IPS-NIHi11 (cell line): ENCODE measurements at places on chromosomes 12 and 14.

- no peak for DNase-seq
Measured at GRCh38 chr12:121673013-121673511, 3.6 kb upstream of the MORN3 start.

DNA sequence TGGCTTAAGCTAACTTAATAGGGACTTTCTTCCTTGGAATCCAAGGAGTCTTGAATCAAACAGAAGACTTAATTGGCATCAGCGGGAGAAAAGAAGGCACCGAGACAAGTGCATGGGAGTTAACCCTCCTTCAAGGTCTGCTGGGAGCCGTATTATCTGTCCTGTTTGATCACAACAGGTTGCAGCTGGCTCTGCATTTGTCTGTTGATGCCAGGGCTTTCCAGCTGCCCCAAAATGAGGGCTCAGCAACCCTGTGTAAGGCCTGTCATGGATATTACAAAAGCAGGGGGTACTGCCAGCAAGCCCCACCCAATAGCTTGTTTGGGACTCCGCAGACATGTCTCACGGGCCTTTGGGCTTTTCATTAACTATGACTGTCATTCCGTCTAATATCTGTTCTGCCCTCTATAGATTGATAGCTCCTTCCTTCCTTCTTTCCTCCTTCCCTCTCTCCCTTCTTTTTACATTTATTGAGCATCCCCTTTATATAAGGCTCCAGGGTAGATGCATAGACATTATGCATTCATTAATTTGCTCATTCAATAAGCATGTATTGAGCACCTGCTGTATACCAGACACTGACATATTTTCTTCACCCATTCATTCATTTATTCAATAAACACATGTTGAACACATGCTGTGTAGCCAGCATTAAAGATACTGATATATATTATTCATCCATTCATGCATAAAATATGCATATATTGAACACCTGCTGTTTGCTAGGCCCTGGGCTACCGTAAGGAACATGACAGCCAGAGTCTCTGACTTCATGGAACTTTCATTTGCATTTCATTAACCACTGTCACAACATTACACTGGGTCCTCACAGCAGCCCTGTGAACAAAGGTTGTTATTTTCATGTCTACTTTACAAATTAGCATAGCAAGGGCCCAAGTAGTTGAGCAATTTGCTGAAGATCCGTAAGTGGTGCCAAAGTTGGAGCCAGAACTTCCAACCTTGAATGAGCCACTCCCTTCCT, 56.2 kb downstream of the SVOP start:
- no peak for DNase-seq

- no peak for DNase-seq
Measured at GRCh38 chr12:109444259-109444658, 32.8 kb downstream of the KCTD10 start.

GRCh38 chr14:22977684-22978486, 4.5 kb downstream of the AJUBA start:
- DNase-seq, result peak; percentile 89

- DNase-seq, result no peak
Measured at GRCh38 chr12:119012179-119012578, 30.8 kb downstream of the SRRM4 start.

DNA sequence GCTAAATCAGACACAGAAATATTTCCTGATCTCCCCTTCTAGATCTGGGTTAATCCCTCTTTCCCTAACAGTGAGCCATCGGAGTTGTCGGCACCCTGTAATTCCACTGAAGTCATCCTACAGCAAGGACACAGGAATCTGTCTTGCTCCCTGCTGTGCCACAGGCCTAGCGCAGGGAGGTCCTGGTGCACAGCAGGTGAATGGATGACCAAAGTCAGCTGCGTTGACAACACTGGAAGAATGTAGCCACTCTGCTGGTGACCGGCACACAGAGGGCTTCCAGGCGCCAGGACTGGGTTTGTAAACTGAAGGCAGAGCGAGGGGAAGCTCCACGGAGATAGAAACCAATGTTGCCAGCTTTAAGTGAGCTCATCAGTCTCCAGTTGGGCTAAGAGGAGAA, 23.6 kb downstream of the TMEM229B start:
- DNase-seq, result no peak

DNA sequence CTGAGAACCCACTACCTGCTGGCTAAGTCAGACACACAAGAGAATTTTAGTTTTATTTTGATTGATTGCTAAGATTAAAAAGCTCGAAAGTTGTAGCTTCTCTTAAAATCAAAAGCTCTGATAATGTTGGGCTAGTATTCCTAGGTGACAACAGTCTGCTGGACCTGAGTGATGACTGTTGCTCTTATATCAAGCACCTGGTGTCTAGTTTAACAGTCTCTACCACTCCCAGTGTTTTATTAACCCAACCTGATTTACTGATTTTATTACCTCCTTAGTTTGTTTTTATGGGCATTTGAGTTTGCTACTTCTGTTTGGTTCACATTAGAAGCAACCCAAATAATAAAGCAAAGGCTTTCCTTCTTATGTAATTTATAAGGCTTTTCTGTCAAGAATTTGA, 41.8 kb downstream of the ATP6V1D start:
- DNase-seq, result no peak

DNA sequence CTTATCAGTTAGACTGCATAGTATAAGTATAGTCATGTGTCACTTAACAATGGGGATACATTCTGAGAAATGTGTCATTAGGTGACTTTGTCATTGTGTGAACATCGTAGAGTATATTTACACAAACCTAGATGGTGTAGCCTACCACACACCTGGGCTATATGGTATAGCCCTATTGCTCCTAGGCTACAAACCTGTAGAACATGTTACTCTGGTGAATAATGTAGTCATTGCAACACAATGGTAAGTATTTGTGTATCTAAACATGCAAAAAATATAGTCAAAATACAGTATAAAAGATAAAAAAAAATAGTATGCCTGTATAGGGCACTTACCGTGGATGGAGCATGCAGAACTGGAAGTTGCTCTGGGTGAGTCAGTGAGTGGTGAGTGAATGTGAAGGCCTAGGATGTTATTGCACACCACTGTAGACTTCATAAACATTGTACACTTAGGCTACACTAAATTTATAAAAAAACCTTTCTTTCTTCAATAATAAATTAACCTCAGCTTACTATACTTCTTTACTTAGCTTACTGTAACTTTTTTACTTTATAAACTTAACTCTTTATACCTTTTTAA, 40.3 kb upstream of the ANKS1B start:
- no peak for DNase-seq

DNA sequence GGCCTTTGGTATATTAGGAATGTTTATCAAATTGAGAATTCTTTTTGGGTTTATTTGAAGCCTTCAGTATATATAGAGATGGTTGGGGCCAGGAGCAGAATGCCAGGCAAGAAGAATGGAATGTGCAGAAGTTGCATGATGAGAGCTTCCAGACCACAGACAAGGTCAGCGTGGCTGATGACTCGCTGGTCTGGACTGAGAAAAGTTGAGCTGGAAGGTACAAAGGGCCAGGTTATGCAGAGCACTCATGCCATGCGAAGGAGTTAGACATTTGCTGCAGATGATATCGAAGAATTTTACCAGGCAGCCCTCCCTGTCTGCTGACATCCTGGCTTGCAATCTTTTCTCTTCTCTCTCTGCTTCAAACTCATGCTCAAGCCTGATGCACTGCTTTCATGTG, 196.2 kb upstream of the ARHGAP5 start:
- DNase-seq, result peak; percentile 10

DNA sequence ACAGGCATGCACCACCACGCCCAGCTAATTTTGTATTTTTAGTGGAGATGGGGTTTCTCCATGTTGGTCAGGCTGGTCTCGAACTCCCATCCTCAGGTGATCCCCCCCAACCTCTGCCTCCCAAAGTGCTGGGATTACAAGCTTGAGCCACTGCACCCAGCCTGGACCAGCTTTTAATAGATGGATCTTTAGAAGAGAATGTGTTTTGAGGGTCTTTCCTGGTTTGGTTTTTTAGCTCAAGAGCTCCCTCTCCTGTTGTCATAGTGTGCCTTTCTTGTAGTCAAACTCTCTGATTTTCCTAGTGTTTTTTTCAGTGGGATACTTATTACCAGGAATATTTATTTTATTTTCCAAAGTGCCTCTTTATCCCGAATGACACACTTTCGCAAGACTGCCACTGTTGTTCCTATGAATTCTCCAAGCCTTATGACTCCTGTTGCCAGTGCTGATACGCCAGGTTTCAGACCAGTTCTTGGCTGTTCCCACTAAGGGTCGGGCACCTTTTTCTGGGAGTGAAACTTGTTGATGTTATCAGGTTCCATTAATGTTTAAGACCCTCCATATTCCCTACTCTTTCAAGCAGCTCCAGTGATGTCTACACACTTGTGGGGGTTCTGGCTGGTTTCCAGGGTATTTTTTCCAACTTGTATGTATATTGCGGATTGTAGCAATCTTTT, 31.5 kb upstream of the LIMA1 start:
- DNase-seq, result peak; percentile 68

GRCh38 chr12:1646569-1647284, 17.7 kb downstream of the WNT5B start:
- no peak for DNase-seq

- no peak for DNase-seq
Measured at GRCh38 chr12:131222329-131223139, 268.8 kb downstream of the ADGRD1 start.

GRCh38 chr14:99052467-99052866, 219.5 kb downstream of the BCL11B start:
- no peak for DNase-seq

GRCh38 chr14:54781961-54782750, 120.5 kb downstream of the GCH1 start:
- no peak for DNase-seq

- no peak for DNase-seq
Measured at GRCh38 chr12:93199831-93200236, 177.9 kb upstream of the NUDT4 start.

GRCh38 chr12:62113366-62114011, 146.7 kb upstream of the USP15 start:
- no peak for DNase-seq

- DNase-seq, result no peak
Measured at GRCh38 chr14:39229601-39230110, 4.1 kb upstream of the MIA2 start.

GRCh38 chr12:57563358-57563757, 13.5 kb downstream of the KIF5A start:
- no peak for DNase-seq

GRCh38 chr12:13887779-13888388, 93.5 kb downstream of the GRIN2B start:
- no peak for DNase-seq

DNA sequence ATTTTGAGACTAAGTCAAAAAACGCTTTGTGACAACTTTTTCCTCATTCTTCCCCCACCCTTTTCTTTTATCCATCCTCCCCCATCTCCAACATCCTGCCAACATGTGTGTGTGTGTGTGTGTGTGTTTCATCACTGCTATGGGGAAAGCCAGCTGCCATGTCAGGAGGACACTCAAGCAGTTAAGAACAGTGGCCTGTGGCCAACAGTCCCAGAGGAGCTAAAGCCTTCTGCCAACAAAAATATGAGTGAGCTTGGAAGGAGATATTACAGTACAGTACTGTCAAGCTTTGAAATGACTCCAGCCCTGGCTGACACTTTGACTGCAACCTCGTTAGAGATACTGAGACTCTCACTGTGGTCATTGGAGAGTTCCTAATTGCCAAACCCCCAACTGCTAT, 5.0 kb upstream of the CSRP2 start:
- no peak for DNase-seq

DNA sequence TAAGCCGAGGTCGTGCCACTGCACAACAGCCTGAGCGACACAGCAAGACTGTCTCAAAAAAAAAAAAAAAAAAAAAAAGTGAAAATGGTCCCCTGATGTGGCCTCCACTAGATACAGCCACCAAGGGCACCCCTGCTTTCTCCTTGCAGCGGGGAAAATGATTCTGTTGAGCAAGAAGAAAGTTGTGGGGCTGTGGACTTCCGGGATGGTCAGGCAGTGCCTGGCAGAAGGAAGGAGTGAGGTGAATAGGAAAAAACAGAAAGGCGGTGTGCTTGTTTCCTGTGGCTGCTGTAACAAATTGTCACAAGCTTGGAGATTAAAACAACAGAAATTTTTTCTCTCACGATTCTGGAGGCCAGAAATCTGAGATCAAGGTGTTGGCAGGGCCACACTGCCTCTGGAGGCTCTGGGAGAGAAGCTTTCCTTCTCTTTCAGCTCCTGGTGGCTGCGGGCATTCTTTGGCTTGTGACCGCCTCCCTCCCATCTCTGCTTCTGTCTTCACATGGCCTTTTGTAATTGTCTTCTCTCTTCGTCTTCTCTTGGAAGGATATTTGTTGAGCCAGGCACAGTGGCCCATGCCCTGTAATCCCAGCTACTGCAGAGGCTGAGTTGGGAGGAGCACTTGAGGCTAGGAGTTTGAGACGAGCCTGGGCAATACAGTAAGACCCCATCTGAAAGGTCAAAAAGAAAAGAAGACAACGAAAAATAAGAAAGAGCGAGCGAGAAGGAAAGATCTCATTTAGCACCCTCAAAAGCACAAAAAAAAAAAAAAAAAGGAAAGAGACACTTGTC, 116.6 kb upstream of the MED13L start:
- DNase-seq, result no peak

- no peak for DNase-seq
Measured at GRCh38 chr14:103536693-103537092, 7.7 kb downstream of the TRMT61A start.

DNA sequence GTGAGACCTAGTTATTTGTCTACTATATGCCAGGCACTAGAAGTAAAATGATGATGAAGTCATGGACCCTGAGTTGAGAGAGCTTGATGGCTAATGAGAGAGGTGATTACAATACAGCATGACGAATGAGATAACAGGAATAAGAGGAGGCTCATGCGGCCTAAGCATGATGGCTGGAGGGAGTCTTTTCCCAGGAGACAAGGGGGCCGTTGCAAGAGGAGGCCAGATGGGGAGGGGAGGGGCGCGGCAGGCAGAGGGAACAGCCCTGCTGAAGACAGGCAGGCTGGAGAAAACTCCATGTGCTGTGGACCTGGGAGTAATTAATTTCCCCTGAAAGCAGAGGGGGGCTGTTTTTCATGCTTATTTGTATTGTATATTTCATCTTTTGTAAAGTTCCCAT, 144.7 kb upstream of the RFLNA start:
- no peak for DNase-seq

- no peak for DNase-seq
Measured at GRCh38 chr14:101884089-101884933, 80.1 kb upstream of the DYNC1H1 start.

DNA sequence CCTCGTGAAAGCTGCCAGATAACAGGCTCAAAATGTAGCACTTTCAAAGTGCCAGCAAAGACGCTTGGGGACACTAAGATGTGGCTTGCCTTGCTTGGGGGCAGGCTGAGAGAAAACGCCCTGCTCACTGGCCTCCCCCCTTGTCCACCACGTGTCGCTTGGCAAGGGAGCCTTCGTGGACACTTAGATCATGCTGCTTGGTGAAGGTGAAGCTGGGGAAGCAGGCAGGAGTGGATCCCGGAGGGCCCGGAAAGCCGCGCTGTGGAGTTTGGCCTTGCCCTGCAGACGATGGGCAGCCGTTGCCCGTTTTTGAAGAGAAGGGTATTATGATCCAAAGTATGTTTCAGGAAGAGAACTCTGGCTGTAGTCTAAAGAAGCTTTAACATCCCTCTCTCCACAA, 53.4 kb upstream of the BDKRB2 start:
- DNase-seq, result no peak

DNA sequence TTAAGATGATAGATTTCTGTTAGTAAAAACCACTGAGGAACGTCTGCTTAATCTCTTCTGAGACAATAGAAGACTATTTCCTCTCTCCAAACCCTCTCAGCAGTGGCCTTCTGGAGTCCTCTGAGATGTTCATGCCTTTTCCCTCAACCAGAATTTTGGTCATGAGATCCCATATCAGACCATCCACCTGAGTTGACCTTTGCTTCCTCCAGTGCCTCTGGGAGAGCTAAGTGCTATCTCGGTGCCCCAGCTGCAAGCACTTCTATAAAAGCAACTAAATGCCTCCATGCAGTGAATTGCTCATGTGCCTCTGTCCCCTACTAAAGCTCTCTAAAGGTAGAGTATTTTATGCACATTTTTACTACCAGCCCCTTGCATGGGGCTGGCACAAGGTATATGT, 172.8 kb upstream of the BCL2L14 start:
- DNase-seq, result no peak
